ENCODE measurements at places on chromosomes 2 and 18. TPM values are rescaled to one million over a fixed set of nuclear protein-coding genes. Genes with fewer than 3 reads are reported as not detected.

- DNase-seq: no peak
- no peaks in the 10 kb centered on the region for H3K27me3 ChIP-seq
- no peaks in the 10 kb centered on the region for H3K4me1 ChIP-seq
- H3K36me3 ChIP-seq: no peaks in the 10 kb centered on the region
- no peak overlapping the region for H3K4me3 ChIP-seq
Measured at GRCh38 chr2:178250429-178250828, 56.1 kb downstream of the OSBPL6 start.

DNA sequence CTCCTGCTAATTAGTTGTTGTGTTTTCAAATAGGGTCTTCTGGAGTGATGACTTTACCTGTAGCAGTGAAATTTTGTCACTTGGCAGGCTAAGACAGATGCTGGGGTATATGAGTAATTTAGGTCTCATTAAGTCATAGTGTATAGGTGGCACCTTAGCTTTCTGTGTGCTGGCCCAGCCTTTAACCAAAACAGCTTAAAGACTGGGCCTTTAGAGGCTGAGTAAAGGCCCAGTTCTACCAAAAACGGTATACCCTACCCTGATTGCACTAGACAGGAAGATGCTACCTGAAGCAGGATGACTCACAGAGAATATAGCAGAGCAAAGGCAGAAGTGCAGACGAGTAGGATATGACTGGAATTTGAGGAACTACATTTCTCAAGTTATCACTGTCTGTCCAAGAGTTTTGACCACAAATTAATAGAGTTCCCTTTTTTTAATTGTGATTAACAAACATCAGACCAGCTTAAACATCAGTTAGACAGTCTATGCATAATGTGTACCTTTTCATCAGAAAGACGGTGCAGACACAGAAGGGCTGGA, 337.9 kb upstream of the SALL3 start:
- H3K27me3 ChIP-seq: no peaks in the 10 kb centered on the region
- no peaks in the 10 kb centered on the region for H3K36me3 ChIP-seq
- no peak for DNase-seq
- H3K27ac ChIP-seq: no peak overlapping the region
- no peak overlapping the region for H3K4me3 ChIP-seq

DNA sequence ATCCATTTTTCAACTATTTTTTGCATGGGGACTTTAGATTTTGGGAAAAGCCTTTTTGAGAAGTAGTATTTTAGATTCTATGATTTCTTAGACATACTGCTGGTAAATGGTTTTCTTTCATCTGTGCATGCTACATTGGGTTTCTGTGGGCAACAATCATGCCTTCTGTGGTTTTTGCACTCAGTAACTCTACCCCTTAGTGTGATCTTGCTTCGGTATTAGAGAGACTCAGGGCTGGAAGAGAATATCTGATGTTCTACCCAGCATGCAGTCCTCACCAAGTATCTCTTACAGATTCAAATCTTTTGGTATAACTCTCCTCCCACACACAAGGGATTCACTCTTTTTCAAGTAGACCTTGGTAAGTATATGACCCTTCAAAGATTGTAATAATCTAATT, 183.0 kb downstream of the PMAIP1 start:
- no peak for DNase-seq
- H3K27ac ChIP-seq: no peak overlapping the region
- H3K36me3 ChIP-seq: no peaks in the 10 kb centered on the region
- no peak overlapping the region for H3K4me3 ChIP-seq
- H3K4me1 ChIP-seq: no peaks in the 10 kb centered on the region
- no peaks in the 10 kb centered on the region for H3K27me3 ChIP-seq

GRCh38 chr2:9806298-9806610, 37.0 kb upstream of the TAF1B start:
- no peaks in the 10 kb centered on the region for H3K36me3 ChIP-seq
- no peak overlapping the region for H3K4me3 ChIP-seq
- no peaks in the 10 kb centered on the region for H3K27me3 ChIP-seq
- H3K4me1 ChIP-seq: no peaks in the 10 kb centered on the region
- no peak overlapping the region for H3K27ac ChIP-seq
- no peak for DNase-seq

- no peak for DNase-seq
- peaks cover 12% of the 10 kb centered on the region for H3K4me1 ChIP-seq
- H3K27me3 ChIP-seq: no peaks in the 10 kb centered on the region
- peaks cover 2% of the 10 kb centered on the region for H3K36me3 ChIP-seq
Measured at GRCh38 chr2:241947401-241947800, 77.9 kb downstream of the RTP5 start.

DNA sequence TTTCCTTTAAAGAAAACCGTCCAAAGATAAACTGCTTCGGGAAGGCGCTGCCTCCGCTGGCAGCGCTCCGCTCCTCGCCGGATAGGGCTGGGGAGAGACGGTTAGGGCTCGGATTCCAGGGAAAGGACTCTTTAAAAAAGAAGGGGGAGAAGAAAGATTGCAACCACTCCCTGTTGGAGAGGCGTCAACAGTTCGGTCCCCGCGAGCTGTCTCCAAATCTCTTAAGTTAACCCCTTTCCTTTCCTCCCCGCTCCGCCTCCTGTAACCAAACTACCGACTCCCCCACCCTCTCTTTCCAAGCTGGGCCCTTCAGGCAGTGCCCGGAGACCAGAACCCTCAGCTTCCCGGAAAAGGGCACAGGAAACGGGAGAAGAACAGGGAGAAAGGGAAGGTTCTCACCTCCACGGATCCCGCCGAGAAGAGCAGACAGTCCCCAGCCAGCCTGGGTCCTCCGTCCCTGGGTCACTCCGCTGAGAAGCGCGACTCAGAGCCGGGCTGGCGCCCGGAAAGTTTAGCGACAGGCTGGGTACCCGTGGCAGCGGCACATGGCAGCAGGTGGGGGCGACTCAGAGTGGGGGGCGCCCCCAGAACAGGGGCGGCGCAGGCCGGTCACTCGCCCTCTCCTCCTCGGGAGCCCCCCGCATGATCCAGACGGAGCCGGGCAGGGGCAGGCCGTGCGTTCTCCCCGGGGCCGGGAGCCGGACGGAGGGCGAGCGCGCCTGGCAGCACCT, 675 bp downstream of the FZD5 start:
- no peak overlapping the region for H3K27ac ChIP-seq
- H3K27me3 ChIP-seq: no peaks in the 10 kb centered on the region
- DNase-seq: peak; percentile 54
- H3K36me3 ChIP-seq: no peaks in the 10 kb centered on the region

GRCh38 chr18:489244-490023, 11.1 kb downstream of the COLEC12 start:
- H3K36me3 ChIP-seq: no peaks in the 10 kb centered on the region
- H3K27me3 ChIP-seq: no peaks in the 10 kb centered on the region
- no peak overlapping the region for H3K27ac ChIP-seq
- no peak overlapping the region for H3K4me3 ChIP-seq
- no peaks in the 10 kb centered on the region for H3K4me1 ChIP-seq

IL1R2 gene
- total RNA-seq: not detected

VWC2L gene
- not detected for total RNA-seq

SPRED2 gene
- total RNA-seq: 0.53 TPM

NRP2 gene
- total RNA-seq: 6.8 TPM

NDC80 gene
- 3.9 TPM for total RNA-seq

TNS1 gene
- 0.86 TPM for total RNA-seq

All from B cell (primary cell).